CD4-positive, alpha-beta T cell treated with Interferon alpha-2 for 1 hour (primary cell): ENCODE measurements at places on chromosomes 13 and 19.

- no peak for DNase-seq
Observed at GRCh38 chr13:104461049-104461448, 1394.8 kb upstream of the SLC10A2 start.

DNA sequence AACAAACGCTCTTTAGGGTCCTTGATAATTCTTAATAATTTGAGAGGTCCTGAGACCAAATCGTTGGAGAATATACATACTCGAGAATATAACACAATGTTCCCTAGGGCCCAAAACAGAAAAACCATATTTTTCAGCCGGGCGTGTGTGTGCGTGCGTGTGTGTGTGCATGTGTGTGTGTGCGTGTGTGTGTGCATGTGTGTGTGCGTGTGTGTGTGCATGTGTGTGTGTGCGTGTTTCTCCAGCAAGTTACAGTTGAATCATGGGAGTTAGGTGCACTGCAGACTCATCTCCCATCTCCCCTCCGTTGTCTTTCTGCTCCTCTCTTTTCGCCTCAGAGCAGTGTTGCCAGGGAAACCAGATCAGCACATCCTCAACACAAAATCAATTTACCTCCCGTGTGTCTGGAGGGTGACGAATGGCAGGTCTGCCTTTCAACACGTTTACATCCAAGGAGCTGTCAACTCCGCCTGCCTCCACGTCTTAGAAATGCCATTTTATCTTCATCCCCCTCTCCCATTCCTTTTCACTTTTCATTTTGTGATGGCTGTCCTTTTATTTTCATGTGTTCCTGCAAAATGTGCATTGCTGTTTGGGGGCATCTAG, 8.3 kb upstream of the PNMA8B start:
- DNase-seq: no peak

GRCh38 chr13:90723381-90723780, 624.1 kb upstream of the MIR17HG start:
- DNase-seq: no peak

- no peak for DNase-seq
Observed at GRCh38 chr13:22082437-22083100, 411.7 kb downstream of the FGF9 start.

DNA sequence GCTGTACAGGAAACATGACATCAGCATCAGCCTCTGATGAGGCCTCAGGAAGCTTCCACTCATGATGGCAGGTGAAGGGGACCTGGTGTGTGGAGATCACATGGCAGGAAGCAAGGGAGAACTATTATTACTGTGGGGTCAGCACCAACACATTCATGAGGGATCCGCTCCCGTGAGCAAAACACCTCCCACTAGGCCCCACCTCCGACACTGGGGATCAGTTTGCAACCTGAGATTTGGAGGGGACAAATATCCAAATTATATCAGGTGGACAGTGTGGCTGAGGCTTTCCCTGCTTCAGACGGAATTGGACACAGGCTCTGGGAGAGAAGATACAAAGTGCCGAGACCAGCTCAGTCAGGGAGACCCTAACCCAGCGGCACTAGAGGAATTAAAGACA, 5.7 kb upstream of the ZNF792 start:
- DNase-seq: no peak

DNA sequence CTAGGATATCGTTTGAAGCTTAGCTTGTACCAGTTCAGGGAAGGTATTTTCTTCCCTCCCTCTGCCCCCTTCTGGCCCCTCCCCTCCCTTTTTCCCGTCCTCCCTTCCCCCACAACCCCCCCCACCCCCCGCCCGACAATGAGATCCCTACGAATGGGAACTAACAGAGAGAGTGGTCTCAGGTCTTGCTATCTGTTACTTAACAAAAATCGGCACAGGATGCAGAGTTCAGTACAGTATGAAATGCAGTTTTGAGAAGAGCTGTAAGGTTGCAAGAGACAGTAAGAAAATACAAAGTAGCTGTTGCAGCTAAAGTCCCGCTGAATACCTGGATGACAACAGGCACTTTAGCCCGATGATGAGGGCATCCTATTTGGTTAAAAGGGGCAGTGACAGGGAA, 3.1 kb upstream of the DACH1 start:
- DNase-seq: no peak

DNA sequence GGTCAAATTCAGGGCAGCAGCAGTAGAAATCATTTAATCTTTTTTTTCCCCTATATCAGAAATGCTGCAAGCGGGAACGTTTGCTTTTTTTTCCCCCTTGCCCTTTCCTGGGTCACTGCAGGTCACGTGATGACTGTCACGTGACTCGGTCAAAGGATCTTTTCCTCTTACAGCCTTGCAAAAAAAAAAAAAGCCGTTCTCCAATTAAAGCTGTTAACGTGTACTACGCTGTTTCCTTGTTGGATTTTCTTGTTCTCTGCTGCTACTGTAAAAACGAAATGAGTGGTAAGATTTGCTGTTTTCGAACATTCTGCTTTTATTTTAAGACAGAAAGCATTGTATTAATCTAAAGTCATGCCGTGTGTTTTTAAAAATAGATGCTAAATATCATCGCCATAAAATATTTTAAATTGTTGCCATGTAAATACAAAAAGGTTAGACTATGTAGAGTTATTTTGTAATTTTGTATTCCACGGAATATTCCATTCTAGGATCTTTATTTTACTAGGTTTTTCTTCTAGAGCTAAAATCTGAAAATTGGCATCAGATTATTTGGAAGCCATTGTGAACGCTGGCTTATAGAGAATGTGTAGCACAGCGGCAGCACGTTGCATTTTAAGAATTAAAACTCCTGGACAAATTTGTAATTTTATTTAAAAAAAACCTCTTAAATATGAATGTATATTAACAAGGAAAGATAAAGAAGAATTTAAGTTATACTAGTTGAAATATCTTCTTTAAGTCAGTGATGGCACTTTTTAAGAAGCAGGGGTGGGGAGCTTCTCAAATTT, 109.8 kb upstream of the MLNR start:
- peak; percentile 82 for DNase-seq
